ENCODE measurements at places on chromosomes 1 and 21.

- no peak for DNase-seq
Observed at GRCh38 chr1:243642936-243643335, 207.1 kb downstream of the AKT3 start.

DNA sequence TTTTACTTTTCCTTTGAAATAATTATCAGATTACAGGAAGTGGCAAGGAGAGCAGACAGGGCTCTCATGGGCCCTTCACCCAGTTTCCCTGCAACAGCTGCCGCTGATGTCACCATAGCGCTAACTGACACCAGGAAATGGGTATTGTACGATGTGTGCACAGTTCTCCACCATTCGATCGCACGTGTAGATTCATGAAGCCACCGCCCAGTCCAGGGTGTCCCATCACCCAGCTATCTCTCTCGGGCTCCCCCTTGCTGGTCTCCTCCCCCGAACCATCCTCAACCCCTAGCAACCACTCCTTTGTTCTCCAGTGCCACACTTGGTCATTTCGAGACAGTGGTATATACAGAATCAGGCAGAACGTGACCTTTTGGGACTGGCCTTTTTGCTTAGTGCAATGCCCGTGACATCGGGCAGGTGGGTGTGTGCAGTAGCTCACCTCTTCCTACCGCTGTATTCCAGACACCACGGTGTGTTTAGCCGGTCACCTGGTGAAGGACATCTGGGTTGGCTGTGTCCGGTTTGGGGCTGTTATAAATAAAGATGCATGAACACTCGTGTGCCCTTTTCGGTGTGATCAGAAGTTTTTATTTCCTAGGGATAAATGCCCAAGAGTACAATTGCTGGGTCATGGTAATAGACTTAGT, 118.4 kb downstream of the CRYAA start:
- peak; percentile 2 for DNase-seq

DNA sequence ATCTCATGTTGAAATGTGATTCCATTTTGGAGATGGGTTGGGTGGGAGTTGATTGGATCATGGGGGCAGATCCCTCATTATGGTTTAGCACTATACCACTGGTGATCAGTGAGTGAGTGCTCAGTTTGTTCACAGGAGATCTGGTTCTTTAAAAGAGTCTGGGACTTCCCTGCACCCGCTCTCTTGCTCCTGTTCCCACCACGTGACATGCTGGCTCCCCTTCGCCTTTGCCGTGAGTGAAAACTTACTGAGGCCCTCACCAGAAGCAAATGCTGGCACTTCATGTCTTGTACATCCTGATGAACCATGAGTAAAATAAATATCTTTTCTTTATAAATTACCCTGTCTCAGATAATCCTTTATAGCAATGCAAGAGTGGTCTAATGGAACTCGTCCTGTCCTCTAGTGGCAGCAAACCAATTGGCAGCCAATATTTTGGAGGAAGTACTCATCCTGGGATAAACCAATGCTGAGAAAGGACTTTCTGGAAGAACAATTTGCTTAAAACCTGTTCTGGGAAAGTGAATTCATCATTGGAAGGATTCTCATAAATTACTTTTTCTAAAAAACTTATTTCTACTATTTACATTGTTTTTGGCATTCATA, 27.8 kb upstream of the CYP4A11 start:
- no peak for DNase-seq

DNA sequence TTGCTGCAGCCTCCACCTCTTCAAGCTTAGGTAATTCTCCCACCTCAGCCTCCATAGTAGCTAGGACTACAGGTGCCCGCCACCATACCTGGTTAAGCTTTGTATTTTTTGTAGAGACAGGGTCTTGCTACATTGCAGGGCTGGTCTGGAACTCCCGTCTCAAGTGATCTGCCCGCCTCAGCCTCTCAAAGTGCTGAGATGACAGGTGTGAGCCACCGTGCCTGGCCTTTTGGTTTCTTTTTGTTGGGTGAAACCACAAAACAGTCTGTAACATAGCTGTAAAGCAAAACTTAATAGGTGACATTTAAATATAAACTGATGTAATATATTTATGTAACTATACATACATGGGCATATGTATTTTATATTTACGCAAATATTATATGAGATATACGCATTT, 3.1 kb upstream of the DNAJC11 start:
- no peak for DNase-seq

- peak; percentile 61 for DNase-seq
Observed at GRCh38 chr1:172533513-172534151, 682 bp downstream of the SUCO start.
